ENCODE measurements at places on chromosomes 13 and 19.

GRCh38 chr13:106499896-106500295 is 35.6 kb downstream of the EFNB2 start:
- no peak for DNase-seq

DNA sequence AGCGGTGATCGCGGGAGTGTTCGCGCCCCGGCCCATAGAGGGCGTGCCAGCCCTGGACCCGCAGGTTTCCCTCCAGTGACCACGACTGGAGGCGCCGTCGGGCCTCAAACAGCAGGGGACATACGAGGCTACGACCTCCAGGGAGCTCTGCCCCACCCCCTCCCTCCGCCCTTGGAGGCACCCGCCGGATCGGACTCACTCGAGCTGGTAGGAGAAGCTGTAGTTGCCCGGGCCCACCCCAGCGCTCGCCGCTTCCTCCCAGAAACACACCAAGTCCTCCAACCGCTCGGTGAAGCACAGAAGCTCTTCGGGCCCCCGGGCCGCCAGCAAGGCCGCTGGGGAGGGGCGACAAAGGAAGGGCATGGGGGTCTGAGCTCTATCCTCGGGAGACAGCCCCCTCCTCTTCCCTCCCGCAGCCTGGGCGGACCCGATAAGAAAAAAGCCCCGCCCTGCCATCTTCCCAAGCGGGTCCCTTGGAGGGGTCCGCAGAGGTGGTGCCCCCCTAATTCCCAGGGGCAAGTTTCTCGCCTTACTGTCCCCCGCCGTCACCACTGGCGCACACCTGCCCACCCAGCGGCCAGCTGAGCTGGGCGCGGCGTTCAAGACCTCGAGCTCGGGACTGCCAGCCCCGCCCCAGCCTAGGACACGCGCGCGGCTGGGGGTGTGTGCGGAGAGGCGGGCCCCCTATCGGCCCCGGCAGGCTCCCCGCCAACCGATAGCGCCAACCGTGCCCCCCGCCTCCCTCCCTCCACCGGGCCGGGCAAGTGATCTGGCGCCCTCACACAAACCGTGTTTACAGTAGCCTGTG is 1.0 kb downstream of the EPOR start:
- DNase-seq: peak; percentile 16

- no peak for DNase-seq
Measured at GRCh38 chr13:22014469-22014868, 343.6 kb downstream of the FGF9 start.

GRCh38 chr19:13083627-13084026 is 19.0 kb downstream of the LYL1 start:
- peak; percentile 64 for DNase-seq

DNA sequence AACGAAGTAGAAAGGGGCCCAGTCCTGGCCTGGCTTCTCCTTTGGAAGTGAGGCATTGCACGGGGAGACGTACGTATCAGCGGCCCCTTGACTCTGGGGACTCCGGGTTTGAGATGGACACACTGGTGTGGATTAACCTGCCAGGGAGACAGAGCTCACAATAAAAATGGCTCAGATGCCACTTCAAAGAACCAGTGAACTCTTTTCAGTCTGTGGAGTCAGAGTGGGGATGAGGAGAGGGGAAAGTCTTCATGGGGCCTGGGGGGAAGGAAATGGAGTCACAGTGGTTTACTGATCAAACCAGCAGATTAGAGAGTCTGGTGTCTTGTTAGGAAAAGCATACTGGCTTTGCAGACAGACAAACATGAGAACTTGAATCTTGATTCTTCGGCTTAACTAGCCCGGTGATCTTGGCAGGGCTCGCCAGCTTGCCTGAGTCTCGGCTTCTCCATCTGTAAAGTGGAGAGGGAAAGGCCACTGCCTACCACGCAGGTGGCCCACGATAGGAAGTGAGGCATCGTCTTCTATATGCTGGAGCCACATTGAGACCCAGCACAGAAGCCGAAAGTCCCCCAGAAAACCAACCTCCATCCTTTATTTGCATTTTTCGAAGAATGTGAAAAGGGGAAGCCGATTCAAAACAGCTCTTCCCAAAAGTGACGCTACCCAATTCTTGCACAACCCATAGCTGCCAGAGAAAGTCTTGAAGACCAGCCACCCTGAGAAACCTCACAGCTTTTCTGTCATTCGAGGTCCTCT is at the start of gene FFAR1:
Gene FFAR1, plus strand, starts transcription at position 732 of the 759 bp plus-strand sequence. CDS start 3,650 bp downstream, outside the sequence.
- peak; percentile 31 for DNase-seq

DNA sequence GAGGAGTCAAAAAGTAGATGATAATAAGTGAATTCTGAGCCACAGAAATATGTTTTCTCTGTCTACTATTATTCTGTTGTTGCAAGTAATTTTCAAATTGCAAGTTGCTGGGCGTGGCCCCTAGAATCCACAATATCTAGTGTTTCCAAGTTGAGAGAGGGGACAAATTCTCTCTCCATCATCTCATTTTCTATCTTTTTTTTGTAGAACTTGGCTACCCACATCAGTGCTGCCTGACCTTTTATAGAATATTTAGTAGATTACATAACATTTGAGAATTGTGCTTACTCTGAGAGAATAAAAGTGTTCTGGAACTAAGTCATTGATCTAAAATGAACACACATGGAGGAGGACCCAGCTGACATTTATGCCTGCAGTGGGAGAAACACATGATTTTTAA is 110.9 kb upstream of the CSNK1A1L start:
- DNase-seq: no peak

- no peak for DNase-seq
Measured at GRCh38 chr13:77742801-77743200, 45.3 kb downstream of the SLAIN1 start.

DNA sequence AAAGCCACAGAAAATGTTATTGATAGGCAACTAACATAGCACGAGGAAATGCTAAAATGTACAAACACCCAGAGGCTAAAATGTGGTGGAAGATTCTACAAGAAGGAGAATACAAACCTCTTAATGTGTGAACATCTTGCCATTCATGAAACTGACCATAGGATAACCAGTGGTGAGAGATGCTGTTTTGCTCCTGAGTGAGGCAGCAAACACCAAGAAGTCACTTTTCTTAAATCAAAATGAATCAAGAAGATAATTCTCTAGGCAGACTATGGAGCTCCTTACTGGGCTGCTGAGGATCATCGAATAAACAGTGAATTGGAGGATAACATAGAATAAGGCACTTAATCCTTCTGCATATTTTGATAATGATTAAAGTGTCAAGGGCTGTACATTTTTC is 375.4 kb upstream of the SLITRK6 start:
- DNase-seq: no peak

- DNase-seq: no peak
Measured at GRCh38 chr19:18737954-18738351, 53.2 kb downstream of the COMP start.
